ENCODE measurements at places on chromosomes 12 and 14.

- H3K27ac ChIP-seq: no peak overlapping the region
- DNase-seq: peak; percentile 39
- no peaks in the 10 kb centered on the region for H3K27me3 ChIP-seq
- peaks cover 10% of the 10 kb centered on the region for H3K4me1 ChIP-seq
- H3K36me3 ChIP-seq: no peaks in the 10 kb centered on the region
- H3K4me3 ChIP-seq: no peak overlapping the region
Measured at GRCh38 chr14:102772781-102773570, 4.3 kb upstream of the TRAF3 start.

DNA sequence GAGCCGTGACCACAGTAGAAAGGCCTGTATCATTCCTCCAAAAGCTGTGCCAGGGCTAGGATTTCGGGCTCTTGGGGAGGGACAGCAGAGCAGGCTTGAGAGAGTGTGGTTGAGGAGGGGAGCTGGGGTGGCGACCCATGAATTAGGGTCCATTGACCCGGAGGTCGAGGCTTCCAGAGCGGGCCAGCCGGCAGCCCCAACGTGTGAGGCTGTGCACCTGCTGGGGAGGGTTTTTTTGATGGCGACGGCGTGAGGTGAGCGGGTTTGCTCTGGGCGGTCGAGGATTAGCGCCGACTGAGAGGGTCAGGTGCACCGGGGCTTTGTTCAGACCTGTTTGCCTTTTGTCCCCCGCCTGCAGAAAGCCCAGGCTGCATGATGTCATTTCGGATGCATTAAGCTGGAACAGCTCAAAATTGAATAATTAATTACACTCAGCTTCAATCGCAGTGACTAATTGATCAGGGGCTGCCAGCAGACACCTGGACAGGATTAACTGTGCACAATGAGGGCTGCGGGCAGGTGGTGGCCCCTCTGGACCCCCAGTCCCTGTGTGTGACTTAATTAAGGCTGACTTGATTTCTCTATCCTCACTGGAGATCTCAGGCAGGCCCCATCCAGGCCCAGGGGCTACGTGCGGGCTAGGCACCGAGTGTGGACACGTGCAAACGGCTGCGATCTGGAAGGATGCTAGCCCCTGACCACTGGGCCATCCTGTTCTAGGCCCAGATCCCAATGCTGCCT, 42.1 kb upstream of the MEG3 start:
- H3K27me3 ChIP-seq: no peaks in the 10 kb centered on the region
- peak overlapping the region; percentile 15 for H3K4me3 ChIP-seq
- H3K36me3 ChIP-seq: no peaks in the 10 kb centered on the region
- H3K4me1 ChIP-seq: peaks cover 6% of the 10 kb centered on the region

DNA sequence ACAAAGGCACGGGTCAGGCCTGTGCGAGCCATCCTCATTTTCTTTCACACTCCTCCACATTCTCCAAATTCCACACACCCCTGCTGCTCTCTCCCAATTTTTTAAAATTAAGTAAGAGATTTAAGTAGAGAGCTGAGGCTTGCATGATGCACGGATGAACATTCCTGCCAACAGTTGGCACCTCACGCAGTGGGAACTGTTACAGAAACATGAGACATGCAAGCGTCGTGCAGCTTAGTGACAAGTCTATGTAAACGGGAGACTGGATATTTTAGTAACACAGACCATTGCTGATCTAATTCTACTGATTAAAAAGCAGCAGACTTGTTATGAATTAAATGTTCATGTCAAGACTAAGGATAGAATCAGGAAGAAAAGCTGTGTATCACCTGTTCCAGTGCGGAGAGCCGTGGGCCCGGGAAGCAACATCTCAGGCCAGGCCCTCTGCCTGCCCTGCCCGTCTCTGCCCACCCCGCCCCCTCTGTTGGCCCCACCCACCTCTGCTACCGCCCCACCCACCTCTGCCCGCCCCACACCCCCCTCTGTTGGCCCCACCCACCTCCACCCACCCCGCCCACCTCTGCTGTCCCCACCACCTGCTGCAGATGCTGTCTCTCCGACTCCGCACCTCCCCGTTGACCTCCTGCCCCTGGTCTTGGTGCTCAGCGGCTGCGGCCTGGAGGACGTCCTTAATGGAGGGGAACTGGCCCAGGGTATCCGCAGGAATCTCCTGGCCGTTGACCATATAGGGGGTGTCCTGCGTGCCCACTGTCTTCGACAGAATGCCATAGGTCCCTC, 21.2 kb downstream of the GOLGA3 start:
- no peak overlapping the region for H3K4me3 ChIP-seq
- H3K27me3 ChIP-seq: no peaks in the 10 kb centered on the region
- no peaks in the 10 kb centered on the region for H3K4me1 ChIP-seq
- DNase-seq: no peak
- no peak overlapping the region for H3K27ac ChIP-seq
- H3K36me3 ChIP-seq: peaks cover 69% of the 10 kb centered on the region

DNA sequence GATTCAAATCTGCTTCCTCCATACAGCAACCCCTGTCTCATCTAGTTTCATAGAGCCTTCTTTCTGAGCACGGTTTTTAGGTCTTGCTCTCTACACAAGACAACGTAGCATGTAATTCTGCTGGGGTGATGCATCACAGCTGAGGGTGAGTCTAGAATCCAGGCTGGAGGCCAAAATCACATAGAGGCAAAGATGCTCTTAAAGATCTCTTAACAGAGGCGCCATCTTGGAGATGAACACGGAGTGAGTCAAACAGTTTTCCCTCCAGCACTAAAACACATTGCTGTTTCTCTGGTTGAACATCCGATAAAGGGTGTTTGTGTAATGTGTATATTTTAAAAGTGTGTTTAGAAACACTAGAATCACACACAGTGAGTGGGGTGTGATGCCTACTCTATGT, 78.9 kb downstream of the NOS1 start:
- H3K4me3 ChIP-seq: no peak overlapping the region
- no peaks in the 10 kb centered on the region for H3K36me3 ChIP-seq
- no peaks in the 10 kb centered on the region for H3K4me1 ChIP-seq
- H3K27me3 ChIP-seq: no peaks in the 10 kb centered on the region
- no peak for DNase-seq

- DNase-seq: no peak
- no peaks in the 10 kb centered on the region for H3K36me3 ChIP-seq
- no peaks in the 10 kb centered on the region for H3K27me3 ChIP-seq
- H3K27ac ChIP-seq: no peak overlapping the region
- H3K4me3 ChIP-seq: no peak overlapping the region
- peaks cover 11% of the 10 kb centered on the region for H3K4me1 ChIP-seq
Measured at GRCh38 chr14:103156651-103157378, 33.6 kb downstream of the TNFAIP2 start.

DNA sequence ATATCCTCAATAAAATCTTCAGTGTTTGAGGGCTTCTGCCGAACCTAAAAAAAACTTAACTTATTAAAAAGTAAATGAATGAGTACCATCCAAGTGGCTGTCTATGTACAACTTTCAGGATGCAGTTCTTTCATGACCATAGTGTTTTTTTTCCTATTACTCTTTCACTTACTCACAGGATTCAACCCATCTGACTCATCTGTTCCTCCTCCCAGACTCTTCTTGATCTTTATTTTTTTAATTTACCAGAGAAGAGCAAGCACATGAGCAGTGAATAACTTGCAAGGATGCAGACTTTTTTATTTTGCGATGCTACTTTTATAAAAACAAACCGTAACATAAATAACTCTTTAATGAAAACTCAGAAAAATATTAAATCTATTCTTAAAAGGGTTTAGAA, 24.5 kb downstream of the RECQL start:
- no peak for DNase-seq
- no peak overlapping the region for H3K27ac ChIP-seq
- H3K4me1 ChIP-seq: no peaks in the 10 kb centered on the region
- no peaks in the 10 kb centered on the region for H3K27me3 ChIP-seq

DNA sequence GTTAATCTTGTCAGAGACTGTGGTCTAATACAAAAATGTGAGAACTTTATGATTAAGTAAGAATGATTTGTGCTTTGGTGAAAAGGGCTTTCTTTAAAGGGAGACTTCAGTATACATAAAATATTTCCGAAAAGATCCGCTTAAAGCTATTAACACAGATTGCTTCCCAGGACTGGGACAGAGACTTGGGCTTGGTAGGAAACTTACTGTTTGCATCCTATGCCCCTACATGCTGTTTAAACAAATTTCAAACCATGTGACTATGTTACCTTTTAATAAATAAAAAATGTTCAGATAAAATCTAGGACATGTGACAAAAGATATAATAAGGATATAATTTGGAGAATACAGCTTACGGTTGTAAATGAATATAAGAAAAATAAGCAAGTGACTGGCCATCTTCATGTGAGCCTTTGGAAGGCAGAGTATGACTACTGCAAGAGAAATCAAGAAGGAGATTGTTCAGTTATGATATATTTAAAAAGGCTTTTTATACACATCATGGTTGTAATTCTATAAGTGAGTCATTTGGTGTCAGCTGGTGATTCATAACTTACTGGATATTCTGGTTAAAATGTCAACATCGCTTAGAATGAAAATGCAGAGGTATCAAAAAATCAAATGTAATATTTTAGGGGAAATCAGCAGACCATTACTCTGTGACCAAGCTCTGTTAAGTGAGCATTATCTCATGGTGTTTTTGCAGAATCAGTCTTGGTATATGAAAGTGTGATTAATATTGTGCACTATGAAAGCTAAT, 234.7 kb upstream of the E2F7 start:
- DNase-seq: no peak
- H3K27me3 ChIP-seq: no peaks in the 10 kb centered on the region
- no peaks in the 10 kb centered on the region for H3K36me3 ChIP-seq
- no peak overlapping the region for H3K4me3 ChIP-seq

- no peaks in the 10 kb centered on the region for H3K27me3 ChIP-seq
- H3K27ac ChIP-seq: no peak overlapping the region
- H3K36me3 ChIP-seq: no peaks in the 10 kb centered on the region
- no peak for DNase-seq
Measured at GRCh38 chr12:52817003-52817698, 3.2 kb upstream of the KRT4 start.

DNA sequence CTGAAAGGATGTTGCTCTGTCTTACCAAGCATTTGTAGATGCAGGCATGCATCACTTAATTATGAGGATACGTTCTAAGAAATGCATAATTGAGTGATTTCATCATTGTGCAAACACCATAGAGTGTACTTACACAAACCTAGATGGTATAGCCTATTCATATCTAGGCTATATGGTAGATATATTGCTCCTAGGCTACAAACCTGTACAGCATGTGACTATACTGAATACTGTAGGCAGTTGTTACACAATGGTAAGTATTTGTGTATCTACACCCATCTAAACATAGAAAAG, 75.9 kb downstream of the IFT81 start:
- H3K4me1 ChIP-seq: peaks cover 3% of the 10 kb centered on the region
- no peak overlapping the region for H3K27ac ChIP-seq
- H3K27me3 ChIP-seq: no peaks in the 10 kb centered on the region
- H3K36me3 ChIP-seq: peaks cover 3% of the 10 kb centered on the region
- no peak for DNase-seq

DNA sequence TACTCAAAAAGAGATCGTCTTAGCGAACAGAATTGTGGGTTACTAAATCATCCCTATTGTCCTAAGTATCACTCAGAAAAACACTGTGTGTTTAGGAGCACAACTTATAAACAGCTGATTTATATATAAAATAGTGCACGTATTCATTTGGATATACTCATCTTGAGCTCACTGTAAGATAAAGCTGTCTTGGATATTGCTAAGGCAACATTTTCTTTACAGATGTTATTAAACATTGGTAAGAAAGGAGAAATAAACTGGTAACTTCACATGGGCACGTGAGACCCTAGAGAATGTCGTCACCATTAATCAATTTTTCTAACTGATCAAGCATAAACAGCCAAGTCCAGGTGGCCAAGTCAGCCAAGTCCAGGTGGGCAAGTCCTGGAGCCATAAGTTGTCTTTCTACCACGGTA, 1.7 kb downstream of the PAWR start:
- no peaks in the 10 kb centered on the region for H3K27me3 ChIP-seq
- peak overlapping the region; percentile 99 for H3K4me3 ChIP-seq
- no peak for DNase-seq

Measured in trophoblast cell (in vitro differentiated cells and primary cell).